ENCODE measurements at places on chromosomes 11 and 22.

DNA sequence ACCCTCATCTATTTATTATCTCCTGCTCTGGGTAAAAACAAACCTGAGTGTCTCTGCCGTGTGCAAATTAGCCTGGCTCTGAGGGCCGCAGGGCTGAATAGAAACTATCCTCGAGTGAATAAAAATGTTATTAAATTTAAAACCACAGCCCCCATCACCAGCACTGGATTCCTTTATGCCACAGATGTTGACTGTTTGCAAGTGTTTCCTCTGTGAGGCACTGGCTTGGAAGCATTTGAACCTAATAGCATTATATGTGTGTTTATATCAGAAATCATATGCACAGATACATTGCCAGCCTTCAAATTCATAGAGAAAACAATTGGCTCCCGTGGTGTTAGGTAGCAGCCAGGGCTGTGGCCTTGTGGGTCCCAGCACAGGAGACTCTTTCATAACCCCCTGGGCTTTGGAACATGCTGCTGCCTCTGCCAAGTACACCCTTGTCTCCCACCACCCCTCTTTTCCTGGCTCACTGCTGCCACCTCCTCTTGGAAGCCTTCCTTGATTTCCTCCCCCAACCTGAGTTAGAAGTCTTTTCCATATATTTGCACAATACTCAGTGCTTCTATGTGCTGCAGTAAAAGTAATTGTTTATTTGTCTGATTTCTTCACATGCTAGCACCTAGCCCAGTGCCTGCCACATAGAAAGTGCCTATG lies 294.4 kb downstream of the DDX10 start:
- DNase-seq = no peak

GRCh38 chr22:39300186-39300830 lies 19.1 kb downstream of the RPL3 start:
- DNase-seq = no peak

DNA sequence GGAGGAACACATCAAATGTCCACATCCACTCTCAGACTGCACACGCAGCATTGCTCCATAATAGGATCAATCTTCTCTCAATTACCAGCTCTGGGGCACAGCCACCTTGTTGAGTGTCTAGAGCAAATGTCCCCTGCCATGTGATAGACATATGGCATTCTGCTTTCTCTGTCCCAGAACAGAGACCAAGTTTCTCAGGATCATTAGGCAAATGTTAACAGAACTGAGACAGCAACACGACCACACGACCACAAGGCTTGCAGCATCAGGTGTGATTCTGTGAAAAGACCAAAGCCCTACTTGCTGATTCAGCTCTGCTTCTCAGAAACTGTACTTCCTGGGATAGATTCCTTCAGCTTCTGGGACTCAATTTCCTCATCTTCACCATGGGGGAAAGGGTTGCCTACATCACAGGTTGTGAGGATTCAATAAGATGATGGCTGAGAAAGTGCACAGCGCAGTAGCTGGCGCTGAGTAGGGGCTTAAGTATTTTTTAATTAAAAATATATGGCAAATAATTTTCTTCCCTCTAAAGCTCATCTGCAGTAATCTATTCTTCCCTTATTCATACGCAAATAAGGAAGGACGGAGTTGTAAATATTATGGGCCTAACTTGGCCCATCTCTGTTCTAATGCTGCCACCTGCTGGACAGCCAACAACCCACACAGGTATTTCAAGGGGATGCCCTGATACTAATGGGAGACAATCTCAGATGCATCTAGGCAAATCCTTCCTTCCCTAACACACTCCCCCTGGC lies 54.3 kb upstream of the USP47 start:
- DNase-seq = peak; percentile 52

GRCh38 chr11:13152736-13153541 lies 124.7 kb upstream of the BMAL1 start:
- no peak for DNase-seq

- no peak for DNase-seq
Measured at GRCh38 chr22:39731881-39732555, 161.5 kb downstream of the CACNA1I start.

DNA sequence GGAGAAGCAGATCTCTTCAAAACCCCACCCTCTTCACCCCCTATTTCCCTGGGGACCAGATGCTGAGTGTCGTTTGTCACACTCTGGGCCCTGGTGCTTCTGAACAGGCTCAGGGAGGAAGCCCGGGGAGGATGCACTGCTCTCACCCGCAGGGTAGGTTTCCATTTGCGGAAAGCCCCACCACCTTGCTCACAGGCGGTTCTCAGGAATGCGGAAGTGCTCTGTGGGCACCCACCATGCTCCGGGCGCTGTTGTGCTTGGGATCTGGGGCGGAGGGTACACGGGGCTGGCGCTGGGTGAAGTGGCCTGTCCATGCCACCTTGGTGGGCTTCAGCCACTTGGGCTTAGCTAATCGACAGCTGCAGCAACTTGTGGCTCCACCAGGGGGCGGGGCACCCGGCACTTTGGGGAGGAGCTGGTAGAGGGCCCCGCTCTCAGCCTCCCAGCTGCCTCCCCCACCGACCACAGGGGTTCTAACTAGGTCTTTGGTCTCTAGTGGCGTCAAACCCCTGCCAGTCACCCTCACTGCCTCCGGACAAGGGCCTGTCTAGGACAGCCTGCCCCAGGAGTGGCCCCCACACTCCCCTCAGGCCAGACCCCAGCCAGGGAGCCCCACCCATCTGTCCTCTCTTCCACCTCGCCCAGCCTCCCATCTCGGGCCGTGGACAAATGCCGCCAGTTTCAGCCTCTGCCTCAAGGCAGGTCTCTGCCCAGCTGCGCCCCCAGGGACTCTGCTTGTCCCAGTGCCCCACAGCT lies 7.4 kb downstream of the NDUFV1 start:
- DNase-seq = no peak

- no peak for DNase-seq
Measured at GRCh38 chr11:35598254-35599125, 19.8 kb upstream of the FJX1 start.

GRCh38 chr11:16604794-16605388 lies 133.6 kb upstream of the C11orf58 start:
- DNase-seq = no peak

- peak; percentile 82 for DNase-seq
Measured at GRCh38 chr11:120832481-120833238, 191.2 kb upstream of the TBCEL start.

DNA sequence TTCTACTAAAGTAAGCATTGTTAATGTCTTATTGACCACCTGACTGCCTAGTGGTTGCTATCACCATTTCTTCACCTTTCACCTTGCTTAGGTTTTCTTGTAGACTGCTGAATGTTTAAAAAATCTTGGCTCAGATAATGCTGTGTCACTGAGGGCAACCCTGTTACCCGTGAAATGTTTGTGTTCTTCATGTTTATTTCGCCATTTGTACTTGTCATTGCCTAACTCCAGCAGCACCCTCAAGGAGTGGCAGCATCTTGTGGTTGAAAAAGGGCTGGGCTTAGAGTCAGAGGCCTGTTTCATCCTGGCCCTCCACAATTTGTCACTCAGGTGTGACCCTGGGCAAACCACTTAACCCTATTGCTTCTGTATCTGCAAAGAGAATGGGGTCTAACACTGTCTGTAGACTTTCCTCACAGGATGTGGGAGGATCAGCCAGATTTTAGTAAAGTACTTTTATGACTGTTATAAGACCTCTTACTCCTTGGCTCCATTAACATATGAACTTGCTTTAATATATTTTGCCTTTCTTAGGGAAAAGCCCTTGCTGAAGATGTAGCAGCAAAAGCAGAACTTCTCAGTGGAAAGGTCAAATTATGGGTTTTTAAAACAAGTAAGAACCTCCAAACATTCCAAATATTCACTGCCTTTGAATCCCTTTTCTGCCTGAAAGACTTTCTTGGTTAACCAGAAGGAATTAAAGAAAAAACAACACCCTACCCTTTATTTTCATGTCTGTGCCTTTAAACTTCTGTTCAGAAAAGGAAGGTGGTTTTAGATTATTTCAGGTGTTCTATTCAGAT lies 154.5 kb upstream of the C11orf87 start:
- DNase-seq = no peak

DNA sequence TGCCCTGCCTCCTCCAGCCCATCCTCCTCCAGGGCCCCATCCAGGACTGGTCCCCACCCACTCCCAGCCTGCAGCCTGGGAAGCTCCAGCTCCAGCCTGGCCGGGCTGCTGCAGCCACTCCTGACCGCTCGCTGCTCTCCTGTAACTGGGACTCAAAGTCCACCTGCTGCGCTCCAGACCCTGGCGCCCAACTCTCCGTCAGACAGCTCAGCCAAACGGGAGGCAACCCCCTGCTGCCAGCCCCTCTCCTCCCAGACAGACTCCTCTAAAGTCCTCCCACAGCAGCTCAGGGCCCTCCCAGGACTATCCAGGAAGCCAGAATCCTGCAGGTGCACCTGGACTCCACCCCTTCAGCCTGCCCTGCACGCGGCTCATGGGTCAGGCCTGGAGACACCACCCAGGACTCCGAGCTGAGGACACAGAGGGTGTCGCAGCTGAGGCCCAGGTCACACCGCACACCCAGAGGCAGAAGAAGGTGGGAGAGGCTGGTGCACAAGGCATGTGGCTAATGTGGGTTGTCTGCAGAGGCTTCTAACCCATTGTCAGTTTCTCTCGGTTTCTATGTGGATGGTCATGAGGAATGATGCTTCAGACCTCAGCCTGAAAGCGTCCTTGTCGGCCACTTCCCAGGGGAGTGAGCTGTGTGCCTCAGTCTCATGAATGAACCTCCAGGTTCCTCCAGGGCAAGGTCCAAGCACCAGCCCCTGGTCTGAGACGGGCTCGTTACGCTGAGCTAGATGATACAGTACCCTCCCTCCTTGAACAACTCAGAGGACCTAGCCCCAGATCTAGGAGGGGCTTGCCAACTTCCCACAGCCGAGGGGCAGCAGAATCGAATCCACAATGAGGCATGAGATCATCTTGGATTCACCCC lies 1514.8 kb downstream of the TBC1D22A start:
- no peak for DNase-seq

DNA sequence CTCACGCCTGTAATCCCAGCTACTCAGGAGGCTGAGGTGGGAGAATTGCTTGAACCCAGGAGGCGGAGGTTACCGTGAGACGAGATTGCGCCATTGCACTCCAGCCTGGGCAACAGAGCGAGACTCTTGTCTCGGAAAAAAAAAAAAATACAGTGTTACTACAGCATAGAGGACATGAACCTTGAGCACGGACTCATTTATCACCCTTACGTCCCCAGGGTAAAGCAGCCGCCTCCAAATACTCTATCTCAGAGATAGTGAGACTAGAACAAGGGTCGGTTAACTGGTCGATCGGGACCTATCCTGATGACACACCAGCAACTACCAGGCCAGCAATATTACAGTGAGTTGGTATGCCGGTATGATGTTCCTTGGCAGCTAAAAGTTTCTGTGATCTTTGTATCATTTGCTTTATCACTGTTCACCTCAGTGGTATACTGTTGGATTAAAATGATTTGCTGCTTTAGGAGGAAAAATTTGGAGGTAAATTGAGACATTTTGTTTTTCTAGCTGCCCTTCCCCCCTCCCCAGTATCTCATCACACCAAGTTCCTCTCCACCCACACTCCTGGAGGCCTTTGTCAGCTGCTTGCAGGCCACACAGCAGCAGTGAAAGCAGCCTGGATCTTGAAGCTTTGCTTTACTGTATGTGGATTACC lies 7.0 kb upstream of the SIDT2 start:
- DNase-seq = no peak

GRCh38 chr22:20179455-20180244 lies 28.8 kb upstream of the CCDC188 start:
- no peak for DNase-seq

DNA sequence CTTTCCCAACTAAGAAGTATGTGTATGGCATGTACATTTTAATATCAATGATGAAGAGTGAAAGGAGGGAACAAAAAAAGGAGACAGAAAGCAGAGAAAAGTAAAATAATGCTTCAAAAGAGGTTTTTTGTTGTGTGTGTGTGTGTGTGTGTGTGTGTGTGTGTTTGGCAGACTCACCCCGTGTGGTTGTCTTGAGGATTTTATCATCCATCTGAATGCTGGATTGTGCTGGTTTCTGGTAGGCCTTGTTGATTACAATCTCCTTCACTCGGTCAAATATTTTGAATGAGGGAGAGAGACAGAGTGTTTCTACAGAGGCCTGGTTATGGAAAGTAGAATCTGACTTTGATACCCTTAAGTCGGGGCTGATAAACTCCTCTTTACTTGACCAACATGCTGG lies 128.5 kb downstream of the ENTHD1 start:
- DNase-seq = no peak

GRCh38 chr11:76139314-76139713 lies 67.0 kb downstream of the WNT11 start:
- no peak for DNase-seq

- no peak for DNase-seq
Measured at GRCh38 chr11:120442031-120442430, 69.5 kb upstream of the GRIK4 start.

DNA sequence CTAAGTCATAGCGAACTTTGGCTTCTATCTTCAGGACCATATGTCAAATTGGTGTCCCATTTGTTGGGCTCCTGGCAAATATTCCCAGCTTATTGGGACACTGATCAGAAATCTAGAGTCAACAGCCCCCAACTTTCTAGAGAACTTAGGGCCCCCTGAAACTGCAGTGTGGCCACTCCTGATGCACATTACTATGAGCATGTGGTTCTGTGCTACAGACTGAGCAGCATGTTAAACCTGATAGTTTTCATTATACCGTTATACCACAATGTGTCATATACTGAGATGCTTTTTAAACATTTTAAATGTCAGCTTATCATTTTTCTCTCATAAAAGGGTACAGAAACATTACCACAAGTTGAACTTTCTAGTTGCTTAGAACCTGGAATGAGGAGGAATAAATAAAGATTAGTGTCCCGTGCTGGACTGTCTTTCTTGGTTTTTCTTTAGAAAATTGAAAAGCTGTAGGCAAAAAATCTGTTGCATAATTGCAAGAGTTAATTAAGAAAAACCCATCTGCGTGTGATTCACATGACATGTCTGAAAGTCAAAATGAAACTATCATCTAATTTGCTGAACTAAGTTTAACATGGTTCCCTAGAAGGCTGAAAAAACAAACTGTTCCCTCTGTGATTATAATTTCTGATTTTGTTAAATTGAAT lies 16.4 kb upstream of the CTSC start:
- no peak for DNase-seq
